ENCODE measurements at places on chromosomes 1 and 21.

DNA sequence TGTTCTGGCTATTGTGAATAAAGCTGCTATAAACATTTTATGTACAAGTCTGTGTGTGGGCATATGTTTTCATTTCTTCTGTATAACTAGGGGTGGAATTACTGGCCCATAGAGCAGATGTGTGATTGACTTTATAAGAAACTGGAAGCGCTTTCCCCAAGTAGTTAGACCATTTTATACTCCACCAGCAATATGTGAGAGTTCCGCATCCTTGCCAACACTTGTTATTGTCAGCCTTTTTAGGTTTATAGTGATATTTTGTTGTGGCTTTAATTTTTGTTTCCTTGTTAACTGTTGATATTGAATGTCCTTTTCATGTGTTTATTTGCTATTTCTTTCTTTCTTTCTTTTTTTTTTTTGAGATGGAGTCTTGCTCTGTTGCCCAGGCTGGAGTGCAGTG is 9.4 kb downstream of the MAN1C1 start:
- DNase-seq, result no peak

- DNase-seq, result peak; percentile 18
Measured at GRCh38 chr1:33008051-33008914, 28.4 kb downstream of the AK2 start.

DNA sequence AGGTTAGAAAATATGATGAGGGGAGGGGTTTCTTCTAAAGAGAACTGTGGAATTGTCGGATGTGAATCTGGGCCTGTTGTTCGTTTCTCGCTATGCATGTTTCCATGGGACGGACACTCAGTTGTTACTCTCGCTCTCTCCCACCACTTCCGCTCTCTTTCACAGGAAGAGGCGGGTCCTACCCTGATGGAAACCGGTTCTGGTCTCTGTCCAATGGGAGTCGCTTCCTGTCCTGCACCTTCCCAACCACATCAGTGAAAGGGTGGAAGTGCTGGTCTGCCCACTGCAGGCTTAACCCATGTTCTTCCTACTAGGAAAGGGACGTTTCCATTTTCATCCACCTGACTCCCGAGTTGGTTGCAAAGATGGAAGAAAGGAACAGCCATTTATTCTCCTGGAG is 119.4 kb downstream of the KCNJ15 start:
- DNase-seq, result peak; percentile 10

GRCh38 chr1:18201997-18202719 is 94.6 kb downstream of the IGSF21 start:
- DNase-seq, result no peak

DNA sequence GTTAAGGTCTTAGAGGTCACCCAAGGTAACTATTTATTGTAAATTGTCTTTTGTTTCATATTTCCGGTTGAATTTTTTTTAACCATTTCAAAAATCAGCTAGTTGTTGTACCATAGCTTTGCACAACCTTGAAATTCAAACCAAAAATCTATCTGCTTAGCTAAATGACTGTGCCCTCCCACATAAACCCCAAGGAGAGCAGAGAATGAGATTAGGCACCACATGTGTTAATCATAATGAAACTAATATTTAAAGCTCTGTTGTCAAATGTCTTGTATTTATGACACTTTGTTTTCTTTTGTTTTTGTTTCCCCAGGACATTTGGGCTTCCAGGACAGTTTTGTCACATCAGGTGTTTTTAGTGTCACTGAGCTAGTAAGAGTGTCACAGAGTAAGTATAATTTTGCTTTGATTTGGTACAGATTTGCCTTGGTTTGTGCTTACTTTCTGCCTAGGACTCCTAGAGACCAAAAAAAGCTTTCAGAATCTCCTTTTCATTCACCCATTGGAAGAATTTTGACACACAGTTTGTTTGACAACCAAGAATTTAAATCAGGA is 249.9 kb downstream of the NFIA start:
- DNase-seq, result peak; percentile 8

DNA sequence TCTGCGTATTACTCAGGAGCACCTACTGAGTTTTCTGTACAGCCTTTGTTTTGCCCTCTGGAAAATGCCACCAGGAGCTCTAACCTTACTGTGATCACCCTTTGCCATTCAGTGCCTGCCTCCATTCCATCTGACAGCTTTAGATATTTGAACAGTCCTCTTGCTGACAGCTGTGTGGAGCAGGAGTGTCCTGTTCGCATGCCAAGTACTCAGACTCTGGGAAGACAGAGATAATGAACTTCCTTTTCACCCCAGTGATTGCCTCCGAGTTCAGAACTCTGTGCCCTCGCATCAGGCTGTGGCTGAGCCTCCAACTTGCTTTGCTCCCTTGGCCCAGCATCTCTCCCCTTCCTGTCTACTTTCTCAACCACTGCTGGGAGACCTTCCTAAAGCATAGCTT is 74.0 kb downstream of the CACNA1E start:
- no peak for DNase-seq

DNA sequence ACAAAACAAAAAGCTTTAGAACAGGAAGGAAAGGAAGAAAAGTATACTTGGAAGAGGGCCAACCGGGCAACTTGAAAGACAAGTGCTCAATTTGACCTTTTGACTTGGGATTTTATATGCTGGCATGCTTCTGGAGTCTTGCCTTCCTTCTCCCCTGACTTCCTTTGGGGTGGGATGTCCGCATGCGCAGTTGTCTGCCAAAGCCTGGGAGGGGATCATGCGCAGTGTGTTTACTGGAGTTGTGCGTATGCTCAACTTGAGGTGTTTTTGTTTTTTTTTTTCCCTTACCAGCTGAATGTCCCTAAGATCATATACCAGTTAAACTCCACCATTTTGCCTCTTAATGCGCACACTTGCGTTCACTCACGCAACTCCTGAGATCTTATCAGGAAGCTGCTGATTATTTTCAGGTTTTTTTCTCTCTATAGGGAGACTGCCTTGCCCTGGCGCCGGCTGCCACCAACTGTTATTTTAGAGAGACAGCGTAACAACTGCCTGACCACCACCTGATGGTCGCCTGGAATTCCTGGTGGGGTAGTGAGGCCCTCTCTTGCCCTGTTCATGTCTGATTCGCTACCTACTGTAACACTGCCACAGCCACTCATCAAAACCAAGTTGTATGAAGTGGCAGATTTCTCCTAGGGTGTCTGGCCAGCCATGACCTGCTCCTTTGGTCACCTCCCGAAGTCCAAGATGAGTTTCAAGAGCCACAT is 138.7 kb upstream of the ZNF644 start:
- DNase-seq, result no peak

DNA sequence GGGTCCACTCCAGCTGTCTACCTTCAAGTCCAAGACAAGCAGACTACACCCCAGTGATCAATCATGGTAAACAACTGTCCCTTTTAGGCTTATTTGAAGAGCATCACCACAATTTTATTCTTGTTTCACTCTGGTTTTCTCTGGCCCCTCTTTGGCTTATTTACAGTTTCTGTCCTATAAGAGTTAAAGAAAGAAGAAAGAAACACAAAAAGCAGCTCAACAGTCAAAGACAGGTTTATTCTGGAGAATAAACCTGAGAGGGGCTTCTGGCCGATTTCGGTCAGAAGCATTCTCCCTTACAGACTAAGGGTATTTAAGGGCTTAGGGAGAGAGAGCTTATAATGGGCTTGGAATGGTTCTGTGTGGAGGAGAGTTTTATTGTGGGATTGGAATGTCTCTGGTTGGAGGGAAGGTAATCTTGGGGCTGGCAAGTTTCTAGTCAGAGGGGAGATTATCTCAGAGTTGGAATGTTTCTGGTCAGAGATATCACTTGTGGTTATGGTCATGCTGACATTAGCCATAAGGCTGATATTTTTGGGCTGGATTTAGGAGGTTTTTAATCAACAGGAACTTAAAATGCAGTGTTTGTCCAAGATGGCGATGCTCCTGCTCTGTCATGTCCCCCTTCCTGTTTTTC is 161.0 kb downstream of the URB2 start:
- no peak for DNase-seq

GRCh38 chr21:44353191-44353970 is at the start of gene TRPM2:
TRPM2 (plus strand) TSS chr21:44353621; CDS start chr21:44353701, 80 bp downstream.
- DNase-seq, result peak; percentile 88

DNA sequence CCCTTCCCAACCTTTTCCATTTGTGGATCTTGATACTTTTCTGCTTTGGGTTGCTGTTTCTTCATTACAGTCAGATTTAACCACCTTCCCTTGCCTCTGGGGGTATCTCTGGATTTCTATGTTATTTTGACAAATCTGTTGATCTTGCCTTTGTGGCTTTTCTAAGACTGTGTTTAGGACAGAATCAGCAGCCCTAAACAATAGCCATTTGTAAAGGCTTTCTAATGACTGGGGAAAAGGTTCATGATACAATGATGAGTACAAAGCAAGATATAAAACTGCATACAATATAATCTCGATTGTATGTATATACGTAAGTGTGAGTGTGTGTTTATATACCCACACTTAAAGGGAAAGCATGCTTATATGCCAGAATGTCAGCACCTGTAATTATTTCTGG is 27.8 kb downstream of the FAM20B start:
- DNase-seq, result no peak

- DNase-seq, result no peak
Measured at GRCh38 chr1:150730130-150730721, 9.5 kb upstream of the HORMAD1 start.

DNA sequence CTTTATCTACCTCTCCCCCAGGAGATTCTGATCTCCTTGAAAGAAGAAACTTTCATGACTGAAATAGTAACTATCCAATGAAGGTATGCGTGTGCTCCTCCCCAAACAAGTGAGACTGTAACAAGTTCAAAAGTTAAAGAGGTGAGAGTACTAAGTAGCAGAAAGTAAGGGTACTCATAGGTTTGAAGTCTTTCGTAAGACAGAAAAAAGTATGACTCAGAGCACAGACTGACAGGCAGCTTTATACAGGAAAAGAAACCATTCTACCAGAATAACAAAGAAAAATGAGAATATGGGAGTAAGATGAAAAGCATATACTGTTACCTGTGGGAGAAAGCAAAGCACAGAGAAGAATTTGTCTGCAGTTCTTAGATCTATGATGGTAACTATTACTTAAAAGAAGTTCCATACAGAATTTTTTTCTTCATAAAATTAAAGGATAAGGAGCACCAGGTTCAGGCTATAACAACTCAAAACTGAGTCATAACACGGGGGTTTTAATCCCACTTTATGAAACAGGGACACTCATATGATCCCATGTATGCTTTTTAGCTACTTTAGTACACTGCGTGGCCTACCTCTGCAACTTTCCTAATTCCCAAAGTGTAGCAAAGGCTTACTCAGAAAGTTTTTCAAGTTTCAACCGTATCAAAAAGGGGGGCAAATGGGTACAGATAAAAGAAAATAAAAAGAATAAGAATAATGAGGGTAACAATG is 52.0 kb downstream of the FOXJ3 start:
- peak; percentile 5 for DNase-seq

DNA sequence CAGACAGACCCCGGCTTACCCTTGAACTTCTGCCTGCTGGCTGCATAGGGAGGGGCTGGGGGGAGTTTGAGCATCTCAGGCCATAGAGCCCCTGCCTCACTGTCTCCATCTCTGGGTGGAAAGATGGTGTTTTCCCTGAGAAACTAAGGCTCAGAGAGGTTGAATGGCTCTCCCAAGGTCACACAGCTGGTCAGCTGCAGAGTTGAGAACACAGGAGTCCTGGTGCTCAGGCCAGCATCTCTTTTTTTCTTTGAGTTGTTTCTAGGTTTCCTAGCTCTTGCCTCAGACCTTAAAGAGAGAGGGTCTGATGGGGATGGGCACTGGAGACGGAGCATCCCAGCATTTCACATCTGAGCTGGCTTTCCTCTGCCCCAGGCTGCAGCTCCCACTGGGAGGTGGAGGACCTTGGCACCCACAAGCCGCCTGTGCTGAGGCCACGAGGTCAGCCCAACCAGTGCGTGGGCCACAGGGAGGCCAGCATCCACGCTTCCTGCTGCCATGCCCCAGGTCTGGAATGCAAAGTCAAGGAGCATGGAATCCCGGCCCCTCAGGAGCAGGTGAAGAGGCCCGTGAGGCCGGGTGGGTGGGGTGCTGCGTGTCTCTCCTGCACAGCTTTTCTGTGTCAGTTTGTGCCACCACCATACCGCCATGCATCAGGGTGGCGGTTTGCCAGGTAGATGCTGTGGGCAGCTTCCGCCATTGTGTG is 21.8 kb downstream of the PCSK9 start:
- DNase-seq, result no peak

DNA sequence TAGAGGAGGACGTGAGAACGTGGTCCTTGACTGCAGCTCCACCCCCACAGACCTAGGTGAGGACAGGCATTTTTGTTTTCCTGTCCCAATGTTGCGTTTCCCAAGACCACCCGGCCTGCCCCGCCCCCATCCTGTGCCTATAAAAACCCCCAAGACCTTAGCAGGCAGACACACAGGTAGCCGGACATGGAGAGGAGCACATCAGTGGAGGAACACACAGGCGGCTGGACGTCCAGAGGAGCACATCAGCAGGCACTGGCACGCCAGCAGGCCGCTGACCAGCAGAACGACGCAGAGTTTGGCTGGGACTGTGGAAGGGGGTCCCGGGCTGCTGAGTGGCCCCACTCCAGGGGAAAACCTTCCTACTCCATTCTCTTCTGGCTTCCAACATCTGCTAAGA is 12.7 kb upstream of the HMGCL start:
- DNase-seq, result no peak

DNA sequence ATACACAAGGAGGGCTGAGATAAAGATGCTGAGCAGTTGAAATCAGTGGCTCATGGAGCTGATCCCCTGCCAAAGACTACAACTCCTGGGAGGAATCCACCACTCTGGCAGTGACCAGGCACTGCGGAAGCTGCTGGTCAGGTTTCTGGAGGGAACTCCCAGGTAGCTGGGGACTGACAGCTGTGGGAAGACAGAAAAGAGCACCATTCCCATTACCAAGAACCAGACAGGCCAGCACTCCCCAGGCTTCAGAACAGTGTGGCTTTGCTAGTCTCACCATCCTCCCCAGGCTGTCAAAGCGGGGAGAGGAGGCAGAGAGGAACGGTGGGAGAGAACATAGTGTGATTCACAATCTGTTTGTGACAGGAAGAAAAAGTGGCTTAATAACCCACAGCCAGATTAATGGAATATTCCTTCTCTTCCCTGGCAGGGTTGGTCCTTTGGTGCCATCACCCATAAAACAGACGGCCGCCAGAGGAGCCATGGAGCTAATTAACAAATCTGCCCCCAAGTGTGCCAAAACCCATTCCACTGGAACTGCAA is 92.1 kb downstream of the MAB21L3 start:
- no peak for DNase-seq

All from inflammatory macrophage treated with lipopolysaccharide for 4 hours (primary cell).